CD4-positive, alpha-beta T cell treated with Interleukin-10 for 1 hour (primary cell): ENCODE measurements at places on chromosomes 12 and 14.

- no peak for DNase-seq
These were observed 225.5 kb downstream of the CCDC91 start for GRCh38 chr12:28415755-28416154.

GRCh38 chr14:54172562-54172961 lies 215.9 kb upstream of the BMP4 start:
- DNase-seq, result no peak

GRCh38 chr12:64633011-64633939 lies 23.0 kb downstream of the RASSF3 start:
- DNase-seq, result no peak

DNA sequence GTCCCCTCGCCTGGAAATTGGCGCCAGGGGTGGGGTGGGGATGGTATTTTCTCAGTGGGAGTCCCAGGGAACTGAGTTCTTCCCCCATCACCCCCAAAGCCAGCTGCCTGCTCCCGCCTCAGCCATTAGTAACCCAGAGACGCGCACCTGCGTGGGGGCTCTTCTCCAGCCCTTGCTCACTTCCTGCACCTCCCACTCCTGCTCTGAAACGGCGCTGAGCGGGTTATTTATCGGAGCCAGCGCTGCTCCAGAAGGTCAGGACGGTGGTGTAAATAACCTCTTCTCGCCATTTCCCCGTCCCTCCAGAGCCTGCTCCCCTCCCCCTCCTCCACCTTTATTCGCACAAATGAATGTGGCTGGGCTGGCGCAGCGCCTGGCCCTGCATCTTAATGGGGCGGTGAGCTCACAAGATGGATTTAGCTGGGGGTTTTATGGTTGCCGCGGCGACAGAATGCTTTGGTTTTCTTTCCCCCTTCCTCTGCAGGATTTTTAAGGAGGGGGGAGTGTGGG lies 12.2 kb downstream of the GPR84 start:
- peak; percentile 26 for DNase-seq

GRCh38 chr14:102140027-102140749 lies 491 bp downstream of the WDR20 start:
- DNase-seq, result peak; percentile 28

GRCh38 chr12:120834489-120835303 lies 69.5 kb downstream of the SPPL3 start:
- no peak for DNase-seq

DNA sequence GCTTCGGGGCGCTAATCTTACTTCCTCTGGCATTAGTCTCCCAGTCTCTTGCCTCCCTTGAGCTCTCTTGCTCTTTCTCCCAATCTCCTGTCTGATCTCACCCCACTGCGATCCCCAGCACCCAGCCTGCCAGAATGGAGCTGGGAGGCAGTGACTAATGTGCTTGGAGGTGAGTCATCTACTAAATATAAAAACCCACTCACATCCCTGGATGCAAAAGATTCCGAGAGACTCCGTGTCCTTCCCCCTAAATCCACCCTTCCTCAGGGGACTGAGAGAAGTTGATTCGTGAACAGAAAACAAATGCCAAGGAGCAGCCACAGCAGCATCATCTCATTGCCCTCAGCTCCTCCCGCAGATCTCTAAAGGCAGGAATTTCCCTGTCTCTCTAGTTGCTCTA lies 45.7 kb upstream of the KCNA5 start:
- no peak for DNase-seq

- no peak for DNase-seq
These were observed 2.8 kb downstream of the PTPN21 start for GRCh38 chr14:88551980-88552431.

- no peak for DNase-seq
These were observed 18.2 kb downstream of the CEP128 start for GRCh38 chr14:80923368-80923767.

DNA sequence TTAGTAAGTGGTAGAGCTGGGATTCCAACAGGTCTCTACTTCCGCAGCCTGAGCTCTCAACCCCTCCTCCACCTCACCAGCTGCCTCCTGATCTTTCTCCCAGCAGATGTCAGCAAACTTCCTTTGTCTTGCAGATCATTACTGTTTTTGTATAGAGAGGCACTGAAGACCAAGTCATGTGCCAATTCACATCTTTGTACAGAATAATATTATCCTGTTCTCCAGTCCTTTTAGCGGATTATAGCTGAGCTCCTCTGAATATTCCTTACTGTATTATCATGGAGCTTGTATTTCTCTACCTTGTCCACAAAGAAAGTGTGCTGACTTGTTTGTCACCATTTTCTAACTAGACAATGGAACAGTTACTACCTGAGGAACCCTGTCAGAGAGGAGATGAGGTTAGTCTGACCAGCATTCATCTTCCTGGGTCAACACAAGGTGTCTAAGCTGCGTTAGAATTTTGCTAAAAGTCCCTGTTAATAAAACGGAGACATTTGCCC lies 142.3 kb upstream of the ARHGAP5 start:
- peak; percentile 35 for DNase-seq

- DNase-seq, result no peak
These were observed 298.1 kb upstream of the SYT1 start for GRCh38 chr12:78566456-78566855.

- DNase-seq, result no peak
These were observed 256.3 kb downstream of the TMTC2 start for GRCh38 chr12:82942991-82943401.

DNA sequence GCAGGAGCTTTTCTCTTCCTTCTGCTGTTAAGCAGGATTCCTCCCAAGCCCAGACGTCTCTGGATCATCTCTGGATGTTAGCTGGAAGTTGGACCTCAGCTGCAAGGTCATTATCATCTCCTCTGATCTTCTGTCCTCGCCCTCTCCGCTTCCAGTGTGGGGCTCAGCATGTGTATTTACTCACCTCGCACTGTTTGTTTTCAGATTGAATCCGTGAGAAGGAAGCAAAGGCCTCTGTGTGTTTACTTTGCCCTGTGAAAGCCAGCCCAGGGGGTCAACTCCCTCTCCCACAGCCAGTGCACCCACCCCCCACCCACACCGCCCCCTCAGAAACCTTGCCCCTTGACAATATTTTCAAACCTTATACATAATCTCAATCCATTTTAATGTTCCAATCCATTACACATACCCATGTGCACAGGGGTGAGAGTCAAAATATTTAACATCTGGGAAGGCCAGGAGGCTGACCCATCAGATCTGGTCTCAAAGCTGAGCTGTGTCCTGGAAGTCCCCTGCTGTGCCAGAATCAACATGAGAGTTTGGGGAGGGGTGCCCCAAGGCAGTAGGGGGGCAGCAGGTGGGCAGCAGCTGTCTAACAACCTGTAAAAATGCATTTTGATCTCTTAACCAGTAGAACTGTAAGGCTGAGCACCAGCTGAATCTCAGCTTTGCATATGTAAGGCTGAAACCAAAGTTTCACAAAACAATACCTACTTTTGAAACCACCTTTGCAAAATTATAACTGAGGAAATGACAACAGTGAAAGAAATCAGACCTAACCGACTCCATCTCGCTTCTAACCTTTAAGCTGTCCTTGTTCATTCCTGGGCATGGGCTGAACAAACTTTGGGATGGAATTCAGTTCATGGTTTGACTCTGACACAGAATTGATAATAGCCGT lies 157.9 kb downstream of the ZNF664 start:
- no peak for DNase-seq

DNA sequence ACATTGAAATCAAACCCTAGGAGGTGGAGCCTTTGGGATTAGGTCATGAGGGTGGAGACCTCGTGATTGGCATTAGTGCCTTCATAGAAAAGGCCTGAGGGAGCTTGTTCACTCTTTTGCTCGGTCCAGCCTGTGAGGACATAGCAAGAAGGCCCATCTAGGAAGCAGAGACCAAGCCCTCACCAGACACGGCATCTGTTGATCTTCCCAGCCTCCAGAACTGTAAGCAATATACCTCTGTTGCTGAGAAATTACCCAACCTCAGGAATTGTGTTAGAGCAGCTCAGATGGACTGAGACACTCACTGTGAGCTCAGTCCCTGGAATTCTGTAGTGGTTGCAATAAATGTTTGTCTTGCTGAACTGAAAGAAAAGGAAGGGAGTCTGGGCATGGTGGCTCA lies 116.2 kb upstream of the MAP1LC3B2 start:
- DNase-seq, result no peak

GRCh38 chr12:100820314-100820713 lies 25.7 kb downstream of the ANO4 start:
- DNase-seq, result no peak

GRCh38 chr12:111451649-111452129 lies 46.0 kb downstream of the SH2B3 start:
- DNase-seq, result peak; percentile 82

GRCh38 chr14:77709412-77709811 lies 1.5 kb downstream of the SLIRP start:
- DNase-seq, result no peak

- DNase-seq, result no peak
These were observed 71.1 kb downstream of the B4GALNT3 start for GRCh38 chr12:530821-531220.

GRCh38 chr12:80352474-80352873 lies 91.6 kb upstream of the PTPRQ start:
- no peak for DNase-seq

- DNase-seq, result no peak
These were observed 58.1 kb upstream of the DHRS4 start for GRCh38 chr14:23895480-23895879.

- no peak for DNase-seq
These were observed 70.2 kb upstream of the TCL1A start for GRCh38 chr14:95784137-95784536.

DNA sequence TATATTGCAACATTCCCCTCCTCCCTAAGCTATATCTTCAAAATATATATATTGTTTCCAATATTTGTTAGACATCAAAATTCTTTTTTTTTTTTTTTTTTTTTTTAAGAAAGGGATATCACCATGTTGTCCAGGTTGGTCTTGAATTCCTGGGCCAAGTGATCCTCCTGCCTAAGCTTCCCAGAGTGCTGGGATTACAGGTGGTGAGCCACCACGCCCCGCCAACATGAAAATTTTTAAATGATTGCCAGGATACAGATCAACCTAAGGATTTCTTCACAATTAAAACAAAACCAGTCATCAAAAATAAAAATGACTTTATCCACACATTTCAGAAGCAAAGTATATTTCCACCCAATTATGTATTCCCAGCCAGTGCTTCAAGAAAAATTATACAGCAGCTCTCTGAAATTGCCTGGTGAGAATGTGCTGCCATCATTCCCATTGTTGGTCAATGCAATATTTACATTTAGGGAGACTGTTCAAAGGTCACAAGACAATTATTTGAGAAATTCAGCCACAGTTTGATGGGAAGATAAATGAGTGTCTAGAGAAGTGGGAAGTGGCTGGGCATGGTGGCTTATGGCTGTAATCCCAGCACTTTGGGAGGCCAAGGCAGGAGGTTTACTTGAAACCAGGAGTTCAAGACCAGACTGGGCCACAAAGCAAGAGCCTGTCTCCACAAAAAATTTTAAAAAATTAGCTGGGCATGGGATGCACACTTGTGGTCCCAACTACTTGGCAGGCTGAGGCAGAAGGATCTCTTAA lies 141.7 kb upstream of the AMIGO2 start:
- DNase-seq, result no peak

- peak; percentile 35 for DNase-seq
These were observed 1.7 kb downstream of the RARG start for GRCh38 chr12:53230108-53230845.

DNA sequence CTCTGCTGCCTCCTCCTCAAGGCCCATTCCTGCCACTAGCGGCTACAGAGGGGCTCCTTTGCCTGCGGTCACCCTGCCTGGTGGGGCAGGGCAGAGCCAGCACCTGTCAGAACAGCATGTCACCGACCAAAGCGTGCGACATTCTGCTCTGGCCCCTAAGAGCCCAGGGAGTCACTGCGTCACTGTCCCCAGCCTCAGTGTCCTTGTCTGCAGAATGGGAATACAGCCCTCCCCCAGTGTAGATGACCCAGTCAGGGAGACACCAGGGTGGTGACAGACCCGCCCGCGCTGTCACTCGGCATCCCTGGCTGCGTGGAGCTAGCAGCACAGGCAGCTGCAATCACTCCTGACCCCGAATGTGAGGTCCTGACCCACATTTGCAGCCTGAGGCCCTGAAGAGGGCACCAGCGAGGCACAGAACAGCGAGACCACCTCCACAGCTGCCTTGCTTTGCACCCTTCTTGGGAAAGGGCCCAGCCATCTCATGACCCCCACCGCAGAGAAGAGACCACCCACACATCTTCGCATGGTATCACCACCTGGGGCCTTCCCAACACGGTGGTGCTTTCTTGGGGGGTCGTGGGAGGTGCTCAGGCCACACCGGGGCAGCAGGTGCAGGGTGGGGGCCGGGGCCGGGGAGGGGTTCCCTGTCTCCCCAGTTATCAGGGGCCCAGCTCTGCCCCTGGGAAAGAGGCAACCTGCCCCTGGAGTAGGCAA lies 2.5 kb downstream of the AHNAK2 start:
- peak; percentile 22 for DNase-seq

DNA sequence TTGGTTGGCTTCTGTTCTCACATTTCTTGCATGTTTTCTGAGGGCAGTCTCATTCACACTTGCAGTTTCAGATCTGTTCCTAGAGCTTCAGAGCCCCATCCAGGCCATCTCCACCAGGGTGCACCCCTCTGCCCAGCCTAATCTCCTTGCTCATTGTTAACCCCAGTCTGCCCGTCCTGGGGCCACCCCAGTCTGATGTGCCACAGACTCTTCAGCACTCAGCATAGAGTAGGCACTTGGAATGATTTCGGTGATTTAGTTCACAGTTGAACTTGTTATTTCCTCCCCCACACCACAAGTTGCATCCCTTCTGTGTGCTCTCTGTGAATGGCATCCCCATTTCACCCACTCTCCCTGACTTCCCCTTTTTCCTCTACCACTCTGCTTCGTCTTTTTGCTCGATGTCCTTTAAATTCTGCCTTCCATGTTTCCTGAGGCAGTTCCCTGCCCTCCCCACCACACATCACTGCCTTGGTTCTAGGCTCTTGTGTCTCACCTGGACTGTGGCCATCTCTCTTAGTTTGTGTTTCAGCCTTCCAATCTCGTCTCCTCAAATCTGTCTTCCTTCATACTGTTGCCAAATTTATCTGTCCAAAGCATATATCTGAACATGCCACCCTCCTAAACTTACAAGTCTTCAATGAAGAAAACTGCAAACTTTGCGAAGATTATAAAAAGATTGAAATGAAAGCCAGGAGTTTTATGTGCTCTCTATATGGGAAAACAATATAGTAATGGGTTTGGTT lies 41.5 kb downstream of the ANO6 start:
- DNase-seq, result peak; percentile 7

DNA sequence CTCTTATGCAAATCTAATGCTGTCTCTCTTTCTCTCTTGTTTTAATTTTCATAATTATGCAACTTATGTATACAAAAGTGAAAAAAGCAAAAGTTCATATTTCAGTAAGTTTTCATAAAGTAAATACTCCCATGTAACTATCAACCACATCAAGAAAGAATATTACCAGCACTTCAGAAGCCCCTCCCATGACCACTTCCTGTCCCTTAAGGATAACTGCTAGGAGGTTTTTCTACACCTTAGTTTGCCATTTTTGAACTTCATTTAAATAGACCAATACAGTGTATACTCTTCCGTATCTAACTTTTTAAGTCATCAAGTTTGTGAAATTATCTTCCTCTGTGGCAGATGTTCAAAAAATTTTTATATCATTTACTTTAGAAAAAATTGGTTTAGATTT lies 547 bp upstream of the OR4K15 start:
- peak; percentile 62 for DNase-seq

- DNase-seq, result no peak
These were observed 139.8 kb downstream of the DACT1 start for GRCh38 chr14:58777541-58777979.
